ENCODE measurements at places on chromosomes 1 and 21.

DNA sequence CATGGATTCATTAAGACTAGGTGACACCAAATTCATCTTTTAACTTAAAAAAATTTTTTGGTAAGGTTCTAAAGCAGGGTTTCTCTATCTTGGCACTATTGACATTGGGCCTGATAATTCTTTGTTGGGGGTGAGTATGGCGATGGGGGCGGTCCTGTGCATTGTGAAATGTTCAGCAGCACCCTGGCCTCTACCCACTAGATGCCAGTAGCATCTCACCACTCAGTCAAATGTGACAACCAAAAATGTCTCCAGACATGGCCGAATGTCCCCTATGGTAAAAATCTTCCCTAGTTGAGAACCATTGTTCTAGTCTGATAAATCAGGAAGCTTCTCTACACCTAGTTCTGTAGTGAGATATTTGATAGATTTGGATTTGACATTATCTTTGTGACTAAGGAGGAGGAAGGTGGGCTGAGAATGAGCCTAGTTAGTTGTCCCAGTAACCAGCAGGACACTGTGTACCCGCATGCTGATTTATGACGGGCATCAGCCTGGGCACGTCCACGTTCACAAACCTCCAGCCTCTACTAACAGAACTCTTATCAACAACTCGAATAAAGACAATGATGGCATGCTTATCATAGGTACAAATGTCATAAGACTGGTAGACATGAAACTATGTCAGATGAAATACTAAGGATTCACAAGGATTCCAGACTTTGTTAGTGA lies 104.6 kb downstream of the KCND3 start:
- DNase-seq: no peak

DNA sequence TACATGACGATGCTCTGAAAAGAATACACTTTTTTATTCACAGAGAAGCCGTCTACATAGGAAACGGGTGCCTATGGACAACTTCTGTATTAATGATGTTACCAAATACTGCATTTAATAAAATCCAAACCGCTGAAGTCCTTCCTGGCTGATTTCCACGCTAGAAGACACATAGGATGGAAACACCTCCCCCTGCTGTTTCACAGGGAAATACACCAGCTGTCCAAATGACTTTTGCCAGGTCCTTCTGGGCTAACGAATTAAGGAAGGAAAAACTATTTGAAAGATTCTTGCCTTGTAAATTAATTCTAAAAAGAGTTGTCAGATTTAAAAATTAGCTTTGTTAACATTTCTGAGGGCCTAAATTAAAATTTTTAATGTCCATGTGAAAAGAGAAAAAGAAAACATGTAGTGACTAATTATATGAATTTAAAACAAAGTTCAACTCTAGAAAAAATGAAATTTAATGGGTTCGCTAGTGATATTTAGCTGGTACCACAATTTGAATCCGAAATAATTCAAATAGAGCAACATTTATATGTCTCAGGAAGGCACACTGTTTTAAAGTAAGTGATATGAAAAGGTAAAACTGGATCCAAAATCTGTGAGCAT lies 146.0 kb downstream of the RERE start:
- DNase-seq: peak; percentile 3

DNA sequence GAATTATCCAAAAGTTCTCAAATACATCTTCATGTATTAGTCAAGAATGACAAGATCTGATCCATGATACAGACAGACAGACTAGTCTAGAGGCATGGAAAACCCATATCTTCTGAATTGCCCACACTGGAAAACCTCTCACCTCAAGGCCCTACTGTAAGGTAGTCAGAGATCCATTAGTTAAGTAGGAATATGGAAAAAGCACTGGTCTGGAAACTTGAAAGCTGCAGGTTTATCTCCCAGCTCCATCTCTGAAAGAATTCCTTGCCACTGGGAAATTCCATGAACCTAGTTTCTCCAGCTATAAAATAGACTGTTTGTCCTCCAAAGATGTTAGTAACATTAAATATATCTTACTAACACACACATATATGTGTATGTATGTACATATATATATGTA lies 169.2 kb downstream of the AKT3 start:
- DNase-seq: no peak

DNA sequence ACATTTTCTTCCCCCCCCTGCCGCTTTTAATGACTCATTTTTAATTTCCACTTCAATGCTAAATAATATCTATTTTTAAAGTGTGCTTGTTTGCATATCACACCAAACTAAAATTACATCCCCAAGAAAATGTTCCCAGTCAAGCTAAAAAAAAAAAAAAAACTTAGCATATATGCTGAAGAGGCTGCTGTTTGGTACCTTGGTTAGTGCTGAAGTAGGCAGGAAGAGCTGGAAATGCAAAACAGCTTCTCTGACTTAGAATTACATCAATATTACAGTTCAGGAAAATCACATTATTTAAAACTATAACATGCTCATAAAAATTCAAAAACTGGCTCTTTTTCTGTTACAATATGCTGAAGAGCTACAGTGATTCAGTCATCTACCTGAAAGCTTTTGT lies 372.3 kb downstream of the SMYD3 start:
- no peak for DNase-seq

DNA sequence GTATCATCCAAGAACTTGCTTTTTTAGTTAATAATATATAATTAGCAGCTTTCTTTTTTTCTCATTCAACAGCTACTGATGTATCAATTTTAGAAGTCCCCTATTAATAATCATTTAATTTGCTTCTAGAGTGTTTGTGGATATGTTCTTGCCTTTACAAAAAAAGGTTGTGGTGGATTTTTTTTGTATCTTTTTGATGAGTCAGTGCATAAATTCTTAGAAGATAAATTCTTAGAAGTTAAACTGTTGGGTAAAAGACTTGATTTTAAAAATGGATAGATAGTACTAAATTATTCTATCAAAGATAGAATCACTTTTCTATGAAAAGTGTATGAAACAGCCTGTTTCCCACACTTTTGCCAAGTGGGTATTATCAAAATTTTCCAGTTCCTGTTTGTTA lies 11.9 kb downstream of the FGGY start:
- DNase-seq: no peak

GRCh38 chr21:42079008-42079938 lies 8.2 kb downstream of the UMODL1 start:
- DNase-seq: no peak

GRCh38 chr21:16124378-16125138 lies 394.8 kb downstream of the USP25 start:
- DNase-seq: no peak

GRCh38 chr1:52978045-52978444 lies 51.0 kb downstream of the SCP2 start:
- DNase-seq: no peak

DNA sequence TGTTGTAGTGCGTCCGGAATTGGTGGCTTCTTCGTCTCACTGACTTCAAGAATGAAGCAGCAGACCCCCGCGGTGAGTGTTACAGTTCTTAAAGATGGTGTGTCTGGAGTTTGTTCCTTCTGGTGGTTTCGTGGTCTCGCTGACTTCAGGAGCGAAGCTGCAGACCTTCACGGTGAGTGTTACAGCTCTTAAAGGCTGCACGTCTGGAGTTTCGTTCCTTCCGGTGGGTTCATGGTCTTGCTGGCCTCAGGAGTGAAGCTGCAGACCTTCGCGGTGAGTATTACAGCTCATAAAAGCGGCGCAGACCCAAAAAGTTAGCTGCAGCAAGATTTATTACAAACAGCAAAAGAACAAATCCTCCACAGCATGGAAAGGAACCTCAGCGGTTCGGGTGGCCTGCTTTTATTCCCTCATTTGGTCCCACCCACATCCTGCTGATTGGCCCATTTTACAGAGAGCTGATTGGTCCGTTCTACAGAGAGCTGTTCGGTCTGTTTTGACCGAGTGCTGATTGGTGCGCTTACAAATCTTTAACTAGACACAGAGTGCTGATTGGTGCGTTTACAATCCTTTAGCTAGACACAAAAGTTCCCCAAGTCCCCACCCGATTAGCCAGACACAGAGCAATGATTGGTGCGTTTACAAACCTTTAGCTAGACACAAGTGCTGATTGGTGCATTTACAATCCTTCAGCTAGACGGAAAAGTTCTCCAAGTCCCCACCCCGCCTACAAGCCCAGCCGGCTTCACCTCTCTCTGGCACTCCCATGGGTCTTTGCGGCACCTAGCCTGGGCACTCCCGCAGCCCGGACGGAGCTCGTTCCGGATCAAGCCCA lies 49.6 kb upstream of the KRTAP19-8 start:
- DNase-seq: no peak

DNA sequence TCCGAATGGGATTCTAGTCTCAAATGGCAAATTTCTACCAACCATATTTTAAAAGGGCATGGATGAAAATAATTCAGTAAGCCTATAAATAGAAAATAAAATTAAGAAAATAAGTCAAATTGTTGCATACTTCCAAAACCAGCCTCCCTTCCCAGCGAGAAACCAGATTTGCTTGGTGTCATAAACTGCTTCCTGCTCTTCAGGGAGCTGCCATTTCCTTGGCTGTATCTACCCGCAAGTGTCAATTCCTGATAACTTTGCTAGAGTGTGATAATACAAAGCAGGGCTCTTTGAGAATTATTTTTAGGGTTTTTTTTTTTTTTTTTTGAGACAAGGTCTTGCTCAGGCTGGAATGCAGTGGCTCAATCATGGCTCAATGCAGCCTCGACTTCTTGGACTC lies 62.3 kb downstream of the S1PR1 start:
- no peak for DNase-seq

GRCh38 chr1:221839782-221840395 lies 98.0 kb upstream of the DUSP10 start:
- DNase-seq: peak; percentile 55

DNA sequence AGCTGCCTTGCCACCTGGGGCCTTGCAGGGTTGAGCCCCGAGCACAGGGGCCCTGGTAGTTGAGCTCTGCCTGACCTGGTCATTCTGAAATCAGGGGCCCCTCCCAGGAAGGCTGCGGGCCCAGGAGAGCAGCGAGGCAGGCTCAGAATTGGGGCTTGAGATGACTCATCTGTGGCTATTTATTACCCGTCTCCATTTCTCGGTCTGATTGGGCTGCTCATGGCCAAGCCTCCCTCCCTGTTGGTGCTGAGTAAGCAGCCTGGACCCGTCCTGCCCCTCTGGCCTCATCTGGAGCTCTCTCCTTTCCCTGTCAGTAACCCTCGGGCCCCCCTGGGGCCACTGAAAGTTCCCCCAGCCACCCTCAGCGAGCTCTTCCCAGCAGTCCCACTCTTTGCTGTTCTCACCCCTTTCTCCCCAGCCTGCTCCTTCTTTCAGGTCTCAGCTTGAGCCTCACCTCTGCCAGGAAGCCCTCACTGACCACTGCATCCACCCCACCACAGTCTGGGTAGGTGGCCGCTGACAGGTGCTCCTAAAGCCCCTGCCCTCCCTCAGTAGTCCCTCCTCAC lies 11.0 kb upstream of the TNFRSF8 start:
- DNase-seq: peak; percentile 74

DNA sequence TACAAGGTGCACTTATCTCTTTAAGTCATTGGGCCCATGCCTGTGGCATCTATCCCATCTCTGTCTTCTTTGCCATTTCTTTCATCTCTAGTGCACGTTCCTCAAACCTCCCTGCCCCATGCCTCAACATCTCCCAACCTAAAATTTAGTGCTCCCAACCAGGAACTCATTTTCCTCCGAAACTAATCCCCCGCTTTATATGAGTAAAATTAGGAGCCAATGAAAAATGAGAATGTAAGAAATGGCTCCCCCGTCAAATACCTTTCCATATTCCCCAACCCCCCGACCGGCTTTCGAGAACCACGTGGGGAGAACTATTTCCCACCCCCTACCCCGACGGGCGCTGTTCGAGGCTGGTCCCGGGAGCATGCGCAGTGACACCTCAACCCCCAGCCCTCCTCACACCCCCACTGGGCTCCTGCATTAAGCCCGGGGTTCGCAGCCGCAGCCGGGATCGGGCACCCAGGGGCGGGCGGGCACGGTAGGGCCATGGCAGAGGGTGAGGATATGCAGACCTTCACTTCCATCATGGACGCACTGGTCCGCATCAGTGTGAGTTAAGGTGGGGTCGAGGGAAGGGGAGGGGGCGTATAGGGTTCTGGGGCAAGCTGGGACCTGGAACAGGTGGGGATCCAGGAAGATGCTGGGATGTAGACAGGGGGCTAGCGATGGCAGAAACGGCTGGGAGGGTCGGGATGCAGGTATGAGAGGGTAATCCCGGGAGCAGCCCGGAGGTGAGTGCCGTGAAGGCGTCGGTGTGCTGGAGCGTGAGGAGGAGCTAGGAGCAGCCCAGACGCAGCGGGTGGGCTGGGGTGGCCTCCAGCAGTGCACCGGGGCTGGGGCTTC lies at the start of gene TRIM46:
TRIM46 (plus strand) TSS at position 372 of the 846 bp plus-strand sequence; CDS start at position 490, 118 bp downstream.
- DNase-seq: peak; percentile 78

Data from NK-92 treated with Interleukin-12 subunit alpha and Interleukin-12 subunit beta, amount 100 ng/mL, for 24 hours (cell line).